ENCODE measurements at places on chromosomes 3 and 15. TPM values are rescaled to one million over a fixed set of nuclear protein-coding genes. Genes with fewer than 3 reads are reported as not detected.

Gene PODXL2
- polyA plus RNA-seq, result 8.5 TPM

Gene NDN
- polyA plus RNA-seq, result 209 TPM

Gene USP4
- polyA plus RNA-seq, result 37.6 TPM

- H3K36me3 ChIP-seq, result no peaks in the 10 kb centered on the region
- H3K27me3 ChIP-seq, result no peaks in the 10 kb centered on the region
- no peak overlapping the region for H3K27ac ChIP-seq
- H3K4me3 ChIP-seq, result no peak overlapping the region
Measured at GRCh38 chr3:156187146-156187769, 66.9 kb downstream of the KCNAB1 start.

- DNase-seq, result no peak
- no peak overlapping the region for H3K4me3 ChIP-seq
- H3K36me3 ChIP-seq, result no peaks in the 10 kb centered on the region
- H3K27ac ChIP-seq, result no peak overlapping the region
Measured at GRCh38 chr15:53539878-53540277, 219.6 kb downstream of the WDR72 start.

DNA sequence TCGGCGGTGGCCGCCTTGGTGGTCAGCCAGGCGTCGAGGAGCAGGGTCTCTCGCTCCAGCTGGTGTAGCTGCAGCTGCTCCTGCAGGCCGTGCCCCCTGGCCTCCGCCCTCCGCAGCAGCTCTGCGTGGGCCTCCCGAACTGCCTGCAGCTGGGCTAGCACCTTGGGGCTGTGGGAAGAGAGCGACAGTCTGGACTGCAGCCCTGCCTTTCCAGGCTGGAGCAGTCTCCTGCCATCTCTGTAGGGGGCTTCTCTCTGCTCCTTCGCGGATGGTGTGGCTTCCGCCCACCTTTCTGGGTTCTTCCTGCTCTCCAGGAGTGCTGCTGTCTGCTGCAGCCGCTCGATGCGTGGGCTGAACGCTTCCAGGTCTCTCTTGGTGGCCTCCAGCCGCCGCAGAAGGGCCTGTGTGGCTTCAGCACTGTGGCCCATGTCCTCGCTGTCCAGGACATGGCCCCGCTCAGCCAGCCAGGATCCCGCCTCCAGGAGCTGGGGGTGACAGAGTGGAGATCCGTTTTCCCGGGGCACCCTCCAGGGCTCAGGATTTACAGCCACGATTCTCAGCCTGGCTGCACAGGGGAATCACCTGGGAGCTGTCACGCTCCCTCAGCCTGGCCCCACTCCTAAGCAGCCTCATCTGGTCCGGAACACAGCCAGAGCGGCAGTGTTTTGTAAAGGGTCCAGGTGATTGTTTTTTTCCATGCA lies 16.8 kb downstream of the PLA2G4B start:
- H3K27me3 ChIP-seq, result peaks cover 6% of the 10 kb centered on the region
- no peak overlapping the region for H3K4me3 ChIP-seq
- H3K4me1 ChIP-seq, result peaks cover 35% of the 10 kb centered on the region
- H3K36me3 ChIP-seq, result peaks cover 5% of the 10 kb centered on the region
- no peak overlapping the region for H3K27ac ChIP-seq
- peak; percentile 63 for DNase-seq

DNA sequence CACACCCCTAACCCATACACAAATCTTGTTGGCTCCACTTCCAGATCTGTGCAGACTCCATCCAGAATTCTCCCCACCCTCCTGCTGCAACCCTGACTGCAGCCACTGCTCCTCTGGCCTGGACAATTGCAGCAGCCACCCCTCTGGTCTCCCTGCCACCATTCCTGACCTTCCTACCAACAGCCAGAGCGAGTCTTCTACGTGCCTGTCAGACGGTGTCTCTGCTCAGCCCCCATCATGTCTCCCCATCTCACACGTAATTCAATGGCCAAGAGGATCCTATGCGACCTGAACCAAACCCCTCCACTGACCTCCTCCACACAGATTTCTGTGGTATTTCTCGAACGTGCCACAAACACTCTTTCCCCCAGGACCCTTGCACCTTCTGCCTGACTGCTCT lies 103.3 kb downstream of the TPRA1 start:
- H3K27ac ChIP-seq, result no peak overlapping the region
- H3K36me3 ChIP-seq, result no peaks in the 10 kb centered on the region
- DNase-seq, result no peak
- peaks cover 3% of the 10 kb centered on the region for H3K27me3 ChIP-seq

DNA sequence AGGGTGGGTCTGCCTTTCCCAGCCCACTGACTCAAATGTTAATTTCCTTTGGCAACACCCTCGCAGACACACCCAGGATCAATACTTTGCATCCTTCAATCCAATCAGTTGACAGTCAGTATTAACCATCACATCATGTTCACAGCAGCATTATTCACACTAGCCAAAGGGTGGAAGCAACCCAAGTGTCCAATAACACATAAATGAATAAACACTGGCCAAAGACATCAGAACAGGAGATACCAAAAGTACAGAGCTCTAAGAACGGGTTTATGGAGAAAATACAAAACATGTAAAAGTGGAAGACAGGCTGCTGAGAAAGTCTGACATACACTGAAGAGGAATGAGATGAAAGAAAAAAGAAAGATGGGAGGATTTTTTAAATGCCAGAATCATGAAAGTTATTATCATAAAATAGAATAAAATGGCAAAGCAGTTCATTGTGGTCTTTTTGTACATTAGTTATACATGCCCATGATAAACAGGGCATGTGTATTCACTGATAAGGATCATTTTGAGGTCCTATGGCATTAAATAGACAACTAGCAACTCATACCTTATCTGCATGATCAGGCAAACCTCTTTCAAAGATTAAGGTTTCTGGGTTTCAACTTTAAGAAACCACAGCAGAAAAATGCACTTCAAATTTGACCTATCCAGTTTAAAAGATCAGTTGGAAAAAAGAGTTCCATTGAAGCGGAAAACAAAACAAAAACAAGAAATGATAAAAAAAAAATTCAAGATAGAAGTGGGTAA lies 22.9 kb downstream of the DNAAF4 start:
- DNase-seq, result no peak
- no peaks in the 10 kb centered on the region for H3K27me3 ChIP-seq
- no peak overlapping the region for H3K4me3 ChIP-seq
- no peaks in the 10 kb centered on the region for H3K4me1 ChIP-seq

Gene CHAC1
- polyA plus RNA-seq, result 4.8 TPM

GRCh38 chr3:44342176-44342790 lies 3.7 kb downstream of the TCAIM start:
- H3K4me1 ChIP-seq, result peaks cover 6% of the 10 kb centered on the region
- H3K27me3 ChIP-seq, result no peaks in the 10 kb centered on the region
- no peaks in the 10 kb centered on the region for H3K36me3 ChIP-seq
- peak; percentile 56 for DNase-seq
- no peak overlapping the region for H3K27ac ChIP-seq

- H3K36me3 ChIP-seq, result peaks cover 30% of the 10 kb centered on the region
- peaks cover 8% of the 10 kb centered on the region for H3K4me1 ChIP-seq
- H3K4me3 ChIP-seq, result no peak overlapping the region
- H3K27ac ChIP-seq, result no peak overlapping the region
- H3K27me3 ChIP-seq, result no peaks in the 10 kb centered on the region
Measured at GRCh38 chr15:40558952-40559742, 5.7 kb downstream of the CCDC32 start.

DNA sequence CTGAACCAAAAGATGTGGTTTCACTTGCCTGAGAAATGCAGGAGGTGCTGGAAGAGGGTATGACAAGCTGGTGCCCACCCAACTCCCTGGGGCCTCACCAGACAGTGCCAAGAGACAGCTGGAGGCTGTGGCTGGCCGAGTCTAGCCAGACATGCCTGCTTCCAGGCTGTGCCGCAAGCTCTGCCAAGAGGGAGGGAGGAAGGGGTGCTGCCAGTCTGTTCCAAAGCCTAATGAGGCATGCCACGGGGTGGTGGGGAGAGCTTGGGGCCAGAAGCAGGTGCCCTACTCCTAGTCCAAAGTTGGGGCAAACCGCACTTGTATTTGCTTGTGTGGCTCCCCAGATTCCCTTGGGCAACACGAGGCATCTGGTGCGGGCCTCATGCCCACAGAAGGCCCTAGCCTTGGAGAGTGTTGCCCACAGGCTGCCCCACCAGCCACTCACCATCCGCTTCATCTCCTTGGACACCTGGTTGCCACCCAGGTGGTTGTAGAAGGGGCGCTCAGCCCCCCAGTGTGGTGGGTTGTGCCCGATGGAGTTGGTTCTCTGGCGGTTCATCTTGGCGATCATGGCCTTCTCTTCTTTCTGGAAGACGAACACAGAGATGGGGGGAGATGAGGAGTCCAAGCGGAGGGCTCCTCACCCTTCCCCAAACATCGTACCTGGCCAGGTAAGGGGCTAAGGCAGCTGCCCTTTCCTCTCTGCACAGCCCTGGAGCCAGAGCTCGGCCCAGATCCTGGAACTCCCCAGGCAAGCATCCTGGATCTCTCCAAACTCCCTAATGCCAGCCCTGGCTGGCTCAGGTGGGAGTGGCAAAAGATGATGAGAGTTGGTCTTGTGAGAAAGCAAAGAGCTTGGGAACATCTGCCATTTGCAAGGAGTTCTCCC lies 123.4 kb downstream of the SEC22A start:
- H3K4me1 ChIP-seq, result peaks cover 9% of the 10 kb centered on the region
- H3K36me3 ChIP-seq, result no peaks in the 10 kb centered on the region
- H3K27ac ChIP-seq, result no peak overlapping the region
- H3K4me3 ChIP-seq, result no peak overlapping the region

Gene LRTM1
- 70.0 TPM for polyA plus RNA-seq

GRCh38 chr3:9875448-9875847 lies 4.6 kb downstream of the CIDEC start:
- no peaks in the 10 kb centered on the region for H3K36me3 ChIP-seq
- no peaks in the 10 kb centered on the region for H3K27me3 ChIP-seq
- DNase-seq, result no peak
- no peak overlapping the region for H3K27ac ChIP-seq

Gene TMEM45A
- 15.1 TPM for polyA plus RNA-seq

All from muscle of leg (tissue), 16 donors.